ENCODE measurements at places on chromosomes 7 and 10.

DNA sequence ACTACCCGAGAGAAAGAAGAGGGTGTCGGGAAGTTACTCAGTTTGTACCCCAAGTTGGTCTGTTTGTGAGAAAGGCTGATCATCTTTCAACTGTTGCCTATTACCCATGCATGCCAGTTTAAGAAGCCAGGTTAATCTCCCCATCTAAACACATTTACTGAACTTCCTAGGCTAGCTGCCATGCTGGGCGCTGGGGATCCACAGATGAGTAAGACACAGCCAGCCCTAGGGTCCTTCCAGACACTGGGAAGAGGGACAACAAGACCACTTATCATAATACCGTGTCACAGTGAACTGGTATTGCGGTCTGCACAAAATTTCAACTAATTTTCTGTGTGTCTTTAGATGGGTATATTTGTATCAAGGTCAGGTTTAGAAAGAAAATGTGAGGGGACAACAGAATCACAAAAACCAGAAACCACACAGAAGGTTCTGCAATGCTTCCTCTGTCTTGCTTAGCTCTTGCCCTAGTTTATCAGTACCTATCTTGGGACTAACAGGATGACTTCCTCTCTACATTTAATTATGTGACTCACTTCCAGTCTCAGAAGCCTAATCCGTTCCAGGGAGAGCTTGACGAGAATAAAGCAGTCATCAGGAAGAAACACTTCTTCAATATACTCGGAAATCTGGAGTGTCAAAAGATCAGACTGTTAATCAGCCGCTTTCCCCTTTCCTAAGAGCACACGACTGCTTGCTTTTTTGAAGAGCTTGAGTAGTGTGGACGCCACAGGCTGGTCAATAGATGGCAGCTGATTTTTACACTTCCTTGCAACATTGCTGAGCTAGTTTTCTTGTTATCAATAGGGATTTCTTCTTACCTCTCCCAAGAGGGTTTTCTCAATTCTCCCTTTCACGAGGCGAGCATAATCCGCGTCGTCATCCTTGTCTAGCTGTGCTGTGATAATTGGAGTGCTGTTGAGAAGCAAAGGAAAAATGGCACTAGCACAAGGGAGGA lies 45.7 kb downstream of the POLR3A start:
- no peak for DNase-seq

DNA sequence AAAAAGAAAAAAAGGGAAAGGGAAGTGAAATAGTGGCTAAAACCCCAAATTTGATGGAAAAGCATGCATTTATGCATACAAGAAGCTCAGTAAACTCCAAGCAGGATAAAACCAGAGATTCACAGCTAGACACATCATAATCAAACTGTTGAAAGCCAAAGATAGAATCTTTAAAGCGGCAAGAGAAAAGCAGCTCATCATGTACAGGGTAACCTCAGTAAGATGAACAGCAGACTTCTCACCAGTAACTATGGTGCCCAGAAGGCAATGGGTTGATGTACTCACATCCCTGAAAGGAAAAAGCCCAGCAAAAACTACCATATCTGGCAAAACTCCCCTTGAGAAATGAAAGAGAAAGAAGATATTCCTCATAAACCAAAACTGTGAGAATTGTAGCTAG lies 60.4 kb downstream of the TPST1 start:
- no peak for DNase-seq

DNA sequence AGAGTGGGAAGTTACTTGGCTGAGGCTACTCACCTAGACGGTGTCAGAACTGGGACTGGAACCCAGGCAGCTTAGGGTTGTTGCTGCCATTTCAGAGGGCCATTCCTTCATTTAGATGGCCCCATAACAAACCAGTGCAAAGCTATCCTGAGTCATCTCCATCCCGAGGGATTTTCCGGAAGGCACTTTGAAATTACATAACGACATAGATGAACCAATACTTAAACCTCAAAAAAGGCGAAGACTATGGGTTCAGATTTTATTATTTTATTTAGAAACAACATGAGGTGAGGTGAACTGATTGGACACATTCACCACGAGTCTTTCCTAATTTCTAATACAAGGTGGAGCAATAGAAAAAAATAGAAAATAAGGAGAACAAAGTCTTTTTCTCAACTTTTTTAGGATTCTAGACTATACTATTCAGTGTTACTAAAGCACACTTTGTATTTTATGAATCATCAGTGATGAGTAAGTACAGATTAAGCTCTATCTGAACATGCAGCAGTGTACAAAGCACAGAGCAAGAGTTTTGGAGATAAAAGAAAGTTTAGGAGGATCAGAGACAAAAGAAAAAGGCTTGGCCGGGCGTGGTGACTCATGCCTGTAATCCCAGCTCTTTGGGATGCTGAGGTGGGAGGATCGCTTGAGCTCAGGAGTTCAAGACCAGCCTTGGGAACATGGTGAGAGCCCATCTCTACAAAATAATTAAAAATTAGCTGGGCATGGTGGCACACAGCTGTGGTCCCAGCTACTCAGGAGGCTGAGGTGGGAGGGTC lies 79.5 kb upstream of the SVIL start:
- no peak for DNase-seq

DNA sequence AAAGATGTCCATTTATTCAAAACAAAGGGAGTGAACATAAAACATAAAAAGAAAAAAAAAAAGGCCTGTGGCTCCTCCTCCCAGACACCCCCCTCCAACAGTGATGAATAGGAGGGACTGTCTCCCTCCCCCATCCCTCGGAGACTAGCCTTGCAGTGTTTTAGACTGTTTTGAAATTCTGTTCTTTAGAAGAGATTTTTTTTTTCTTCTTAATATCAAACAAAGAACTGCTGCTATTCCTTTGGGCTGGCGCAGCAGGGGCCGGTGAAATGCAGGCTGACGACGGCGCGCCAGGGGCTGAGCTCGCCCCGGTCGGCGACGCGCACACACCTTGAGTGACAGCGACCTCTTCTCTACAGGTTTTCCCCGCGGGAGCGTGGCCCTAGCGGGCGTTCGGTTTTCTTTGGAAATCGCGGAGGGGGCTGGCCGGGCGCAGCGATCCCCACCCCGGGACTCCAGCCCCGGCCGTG lies at the start of gene LANCL2:
Gene LANCL2, plus strand, starts transcription at position 133 of the 470 bp plus-strand sequence. CDS start 689 bp downstream, outside the sequence.
- no peak for DNase-seq

DNA sequence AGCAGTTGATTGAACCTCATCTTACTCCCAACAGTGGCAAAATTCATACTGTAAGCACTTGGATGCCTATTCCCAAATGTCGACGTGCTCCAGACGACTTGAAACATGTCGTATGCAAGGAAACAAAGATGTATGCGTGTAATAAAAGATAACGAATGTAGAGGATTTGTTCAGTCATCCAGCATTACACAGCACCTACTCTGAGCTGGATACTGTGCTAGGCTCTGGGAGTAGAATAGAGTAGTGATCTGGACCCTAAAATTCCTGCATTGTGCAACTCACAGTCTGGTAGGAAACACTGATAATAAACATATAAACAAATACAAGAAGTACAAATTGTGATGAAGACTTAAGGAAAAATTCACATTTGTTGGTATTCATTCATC lies 5.6 kb upstream of the TBX20 start:
- no peak for DNase-seq

GRCh38 chr7:44461387-44461786 lies 29.1 kb downstream of the NUDCD3 start:
- DNase-seq, result no peak

DNA sequence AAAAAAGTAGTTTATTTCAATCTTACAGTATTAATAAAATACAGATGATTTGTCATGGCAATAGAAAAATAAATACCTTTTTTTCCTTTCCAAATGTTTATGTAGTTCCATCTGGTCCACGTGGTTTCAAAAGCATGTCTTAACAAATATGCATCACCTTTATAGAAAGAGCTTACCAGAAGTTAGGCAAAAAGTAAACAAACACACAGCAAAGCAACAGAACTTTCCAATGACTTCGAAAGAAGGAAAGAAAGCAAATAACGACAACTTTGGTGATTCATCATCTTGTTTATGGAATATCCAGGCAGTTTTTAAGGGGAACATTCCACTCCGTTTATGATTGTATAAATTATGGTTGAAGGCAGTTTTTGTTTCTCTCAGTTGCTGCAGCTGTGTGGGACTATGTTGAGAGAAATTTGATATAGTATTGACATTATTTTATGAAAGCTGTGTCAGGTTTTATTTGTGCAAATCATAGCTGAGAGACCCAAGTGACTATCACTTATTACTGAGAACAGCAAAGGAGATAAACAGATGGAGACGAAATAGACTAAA lies 203.1 kb downstream of the CDC14C start:
- no peak for DNase-seq

- no peak for DNase-seq
Measured at GRCh38 chr7:105854498-105854897, 21.9 kb downstream of the ATXN7L1 start.

- no peak for DNase-seq
Measured at GRCh38 chr10:83724471-83725241, 414.7 kb upstream of the GHITM start.

DNA sequence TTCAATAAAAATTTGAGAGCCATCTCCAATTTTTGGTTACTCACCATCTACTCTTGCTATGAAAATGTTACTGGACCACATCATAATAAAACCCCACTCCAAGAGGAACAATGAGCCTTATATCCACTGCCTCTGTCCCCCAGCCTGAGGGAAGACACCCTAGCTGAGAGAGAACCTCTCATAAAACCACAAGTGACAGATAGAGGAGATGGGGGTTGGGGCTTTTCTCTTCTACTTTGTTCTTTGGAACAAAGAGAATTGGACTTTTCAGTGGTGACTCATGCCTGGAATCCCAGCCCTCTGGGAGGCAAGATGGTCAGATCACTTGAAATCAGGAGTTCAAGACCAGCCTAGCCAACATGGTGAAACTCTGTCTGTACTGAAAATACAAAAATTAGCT lies 27.6 kb upstream of the TAS2R16 start:
- no peak for DNase-seq

GRCh38 chr10:101906586-101907183 lies 63.1 kb upstream of the KCNIP2 start:
- no peak for DNase-seq

GRCh38 chr7:130909881-130910672 lies 176.1 kb upstream of the KLF14 start:
- no peak for DNase-seq

DNA sequence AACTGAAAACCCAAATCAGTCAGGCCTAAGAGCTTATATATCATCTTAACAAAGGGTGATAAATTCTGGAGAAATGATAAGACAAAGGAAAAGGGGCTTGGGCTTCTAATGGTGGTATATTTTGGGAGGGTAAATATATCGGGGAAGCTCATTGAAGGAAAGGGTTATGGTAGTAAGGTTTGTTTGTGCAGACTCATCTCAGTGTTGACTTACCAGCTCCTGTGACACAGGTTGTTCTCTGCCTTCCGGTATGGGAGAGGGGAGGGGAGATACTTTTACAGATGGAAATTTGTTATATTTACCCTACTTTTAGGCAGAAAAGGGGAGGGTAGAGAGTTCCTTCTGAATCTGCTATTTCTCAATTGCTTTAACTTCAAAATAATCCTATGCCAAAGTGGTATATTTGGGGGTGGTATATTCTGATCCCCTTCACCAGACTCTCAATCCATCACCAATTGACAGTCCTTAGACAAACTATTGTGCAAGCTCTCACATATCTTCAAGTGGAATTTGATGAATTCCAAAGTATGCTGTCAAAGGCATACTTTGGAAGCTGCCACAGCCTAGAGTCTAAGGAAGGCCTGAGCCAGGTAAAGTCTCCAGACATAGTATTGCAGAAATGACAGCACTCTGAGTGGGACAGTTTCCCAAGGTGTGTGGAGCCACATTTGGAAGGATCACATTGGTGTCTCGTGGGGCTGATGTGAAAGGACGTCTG lies 13.3 kb upstream of the PAPSS2 start:
- DNase-seq, result no peak

- no peak for DNase-seq
Measured at GRCh38 chr7:113801751-113802150, 117.1 kb downstream of the PPP1R3A start.

DNA sequence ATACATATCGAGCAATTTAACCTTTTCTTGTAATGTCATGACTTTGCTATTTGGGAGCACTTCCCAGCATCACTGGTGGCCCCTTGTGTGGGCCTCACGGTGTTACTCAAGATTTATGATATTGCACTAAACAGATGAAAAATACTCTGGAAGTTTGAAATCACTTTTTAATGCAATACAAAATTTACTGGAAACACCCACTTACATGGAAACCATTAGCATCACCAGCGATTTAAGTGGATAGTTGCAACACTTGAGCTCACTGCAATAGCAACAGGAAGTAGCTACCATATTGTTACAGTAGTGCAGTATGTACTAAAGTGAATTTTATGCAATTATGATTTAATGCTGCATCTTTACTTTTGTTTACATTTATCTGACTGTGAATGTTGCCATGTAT lies 184.4 kb downstream of the MDFIC start:
- no peak for DNase-seq

- no peak for DNase-seq
Measured at GRCh38 chr10:36194276-36194675, 552.2 kb upstream of the FZD8 start.

GRCh38 chr7:122762071-122762470 lies 59.3 kb upstream of the RNF148 start:
- no peak for DNase-seq

GRCh38 chr10:10293041-10293440 lies 724.6 kb upstream of the CELF2 start:
- DNase-seq, result no peak

- no peak for DNase-seq
Measured at GRCh38 chr10:88244781-88245625, 338.1 kb downstream of the RNLS start.

DNA sequence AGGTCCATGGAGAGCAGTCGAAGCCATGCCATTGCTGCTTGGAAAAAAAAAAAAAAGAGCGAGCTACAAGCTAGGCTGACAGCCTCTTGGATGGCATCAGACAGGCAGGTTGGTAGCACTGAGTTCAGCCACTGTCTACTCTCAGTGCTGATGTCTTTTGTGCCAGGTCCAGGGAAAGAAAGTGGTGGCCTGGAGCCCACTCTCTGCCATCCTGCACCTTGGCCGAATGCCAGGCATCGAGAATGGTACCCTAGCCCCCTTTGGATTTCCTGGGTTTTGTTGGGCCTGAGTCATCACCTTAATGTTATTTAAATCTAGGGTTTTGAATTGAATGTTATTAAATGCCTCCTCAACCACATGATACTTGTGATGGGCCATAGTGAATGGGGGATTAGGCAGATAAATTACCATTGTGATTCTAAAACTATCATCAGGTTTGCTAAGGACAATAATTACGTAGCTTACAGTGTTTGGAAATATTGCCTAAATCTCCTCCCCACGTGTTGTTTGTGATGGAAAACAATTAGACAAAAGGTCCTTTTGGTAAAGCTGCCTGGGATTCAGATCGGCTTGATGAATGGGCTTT lies 195.7 kb upstream of the GPR26 start:
- DNase-seq, result no peak

- DNase-seq, result no peak
Measured at GRCh38 chr10:129703287-129704137, 236.5 kb downstream of the MGMT start.

GRCh38 chr7:139995017-139995915 lies 67.5 kb downstream of the PARP12 start:
- no peak for DNase-seq

- no peak for DNase-seq
Measured at GRCh38 chr7:18408461-18408860, 87.1 kb upstream of the HDAC9 start.

- peak; percentile 86 for DNase-seq
Measured at GRCh38 chr10:8044908-8045725, 9.4 kb upstream of the GATA3 start.

GRCh38 chr7:151896086-151896485 lies 19.2 kb upstream of the PRKAG2 start:
- peak; percentile 45 for DNase-seq

Measured in islet precursor cell (in vitro differentiated cells).